Left ventricle myocardium inferior (tissue), 1 donor: ENCODE measurements at places on chromosomes 4 and X. TPM values are rescaled to one million over a fixed set of nuclear protein-coding genes. Genes with fewer than 3 reads are reported as not detected.

DNA sequence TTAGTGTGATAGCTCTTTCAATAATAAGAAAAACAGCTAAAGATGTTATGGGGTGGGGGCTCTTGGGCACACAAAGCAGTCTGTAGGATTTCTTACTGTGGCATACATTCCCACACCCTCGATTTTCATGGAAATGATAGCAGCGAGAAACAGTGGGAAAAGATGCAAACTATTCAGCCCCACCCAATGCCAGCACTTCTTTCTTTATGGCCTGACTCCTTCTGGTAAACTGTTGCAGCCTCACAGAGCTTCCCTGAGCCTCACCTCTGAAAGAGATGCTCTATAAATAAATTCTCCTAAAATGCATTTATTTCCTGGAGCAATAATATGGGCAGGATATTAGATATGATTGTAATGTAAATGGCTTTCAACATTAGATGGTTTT lies 910 bp downstream of the ANK2 start:
- DNase-seq = no peak

DNA sequence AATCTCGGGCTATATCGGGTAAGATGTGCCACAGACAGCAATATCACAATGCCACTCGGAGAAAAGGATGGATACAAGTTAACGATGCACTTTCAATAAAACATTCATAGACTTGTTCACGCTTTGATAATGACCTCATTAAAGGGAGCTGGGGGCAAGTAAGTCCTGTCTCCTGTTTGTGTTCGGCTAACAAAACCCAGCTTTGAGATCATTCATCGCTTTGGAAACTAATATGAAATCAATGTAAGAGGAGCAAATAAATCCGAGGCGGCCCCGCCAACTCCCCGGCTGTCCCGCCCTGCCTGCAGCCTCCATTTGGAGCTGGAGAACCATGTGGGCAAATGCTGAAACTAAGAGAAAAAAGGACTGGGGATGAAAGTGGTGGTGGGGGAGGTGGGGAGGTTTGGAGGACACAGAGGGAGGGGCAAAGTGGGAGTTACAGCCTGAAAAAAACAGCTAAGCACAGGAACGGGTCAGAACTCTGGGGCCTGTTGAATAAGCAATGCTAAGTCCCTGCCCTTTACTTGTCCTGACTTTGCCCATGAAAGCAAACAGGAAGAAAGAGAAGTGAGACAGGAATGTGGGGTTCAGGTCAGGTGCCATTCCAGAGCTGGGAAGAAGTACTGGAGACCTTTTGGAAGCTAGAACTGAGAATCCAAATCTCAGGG lies 3.5 kb upstream of the GSX2 start:
- DNase-seq = no peak

- no peak for DNase-seq
These were observed 410.1 kb downstream of the HNRNPD start for GRCh38 chr4:81963763-81964020.

GRCh38 chrX:31604629-31605221 lies 532.9 kb upstream of the FTHL17 start:
- DNase-seq = no peak

DNA sequence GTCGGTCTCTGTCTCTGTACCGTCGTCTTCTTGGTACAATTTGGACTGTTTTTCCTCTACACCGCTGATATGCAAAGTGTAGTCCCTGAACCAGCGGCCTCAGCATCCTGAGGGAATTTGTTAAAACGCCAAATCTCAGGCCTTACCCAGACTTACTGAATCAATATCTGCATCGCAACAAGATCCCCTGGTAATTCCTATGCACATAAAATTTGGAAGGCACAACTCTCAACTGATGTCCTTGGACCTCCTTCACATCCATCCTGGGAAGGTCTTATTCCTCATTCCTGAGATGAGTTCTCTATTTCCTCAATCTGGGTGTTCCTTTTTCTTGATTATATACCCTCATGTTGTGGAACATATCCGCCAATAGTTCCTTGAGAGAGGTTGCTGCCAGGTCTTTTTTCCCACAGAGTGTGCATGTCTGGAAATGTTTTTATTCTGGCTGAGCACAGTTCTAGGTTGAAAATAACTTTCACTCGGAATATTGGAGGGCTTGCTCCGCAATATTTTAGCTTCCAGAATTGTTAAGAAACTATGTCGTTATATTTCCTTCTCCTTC lies 738 bp upstream of the HPF1 start:
- DNase-seq = no peak

Gene CYP4V2
- 24.9 TPM for total RNA-seq

Gene FAM241A
- 7.6 TPM for total RNA-seq

Gene FOXR2
- total RNA-seq = not detected

Gene CSN1S1
- total RNA-seq = not detected

Gene SH3BP2
- total RNA-seq = 24.7 TPM

Gene NAP1L5
- total RNA-seq = 3.5 TPM
